ENCODE measurements at places on chromosomes 12 and 14.

GRCh38 chr12:56628671-56629458, 1.3 kb downstream of the BAZ2A start:
- peak; percentile 52 for DNase-seq

GRCh38 chr14:105358140-105358846, 40.0 kb upstream of the TEX22 start:
- DNase-seq: no peak

DNA sequence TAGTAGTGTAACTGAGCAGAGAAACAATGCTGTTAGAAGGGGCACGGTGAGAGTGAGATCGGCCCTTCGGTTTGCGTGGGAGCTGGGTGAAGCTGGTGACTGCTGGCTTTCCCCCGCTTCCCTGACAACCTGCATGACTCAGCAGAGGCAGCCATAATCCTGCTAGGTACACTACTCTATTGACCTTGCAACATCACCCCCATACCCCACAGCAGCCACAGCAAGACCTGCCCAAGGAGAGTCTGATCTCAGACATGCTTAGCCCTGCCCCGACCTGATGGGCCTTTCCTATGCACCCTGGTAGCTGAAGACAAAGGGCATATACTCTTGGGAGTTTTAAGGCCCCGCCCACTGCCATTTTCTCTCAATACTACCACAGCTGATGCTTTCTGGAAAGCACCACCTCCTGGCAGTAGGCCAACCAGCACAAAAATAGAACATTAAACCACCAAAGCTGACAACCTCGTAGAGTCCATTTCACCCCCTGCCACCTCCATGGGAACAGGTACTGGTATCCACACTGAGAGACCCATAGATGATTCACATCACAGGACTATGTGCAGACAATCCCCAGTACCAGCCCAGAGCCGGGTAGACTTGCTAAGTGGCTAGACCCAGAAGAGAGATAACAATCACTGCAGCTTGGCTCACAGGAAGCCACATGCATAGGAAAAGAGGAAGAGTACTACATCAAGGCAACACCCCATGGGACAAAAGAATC, 75.9 kb upstream of the RGS6 start:
- DNase-seq: peak; percentile 66

DNA sequence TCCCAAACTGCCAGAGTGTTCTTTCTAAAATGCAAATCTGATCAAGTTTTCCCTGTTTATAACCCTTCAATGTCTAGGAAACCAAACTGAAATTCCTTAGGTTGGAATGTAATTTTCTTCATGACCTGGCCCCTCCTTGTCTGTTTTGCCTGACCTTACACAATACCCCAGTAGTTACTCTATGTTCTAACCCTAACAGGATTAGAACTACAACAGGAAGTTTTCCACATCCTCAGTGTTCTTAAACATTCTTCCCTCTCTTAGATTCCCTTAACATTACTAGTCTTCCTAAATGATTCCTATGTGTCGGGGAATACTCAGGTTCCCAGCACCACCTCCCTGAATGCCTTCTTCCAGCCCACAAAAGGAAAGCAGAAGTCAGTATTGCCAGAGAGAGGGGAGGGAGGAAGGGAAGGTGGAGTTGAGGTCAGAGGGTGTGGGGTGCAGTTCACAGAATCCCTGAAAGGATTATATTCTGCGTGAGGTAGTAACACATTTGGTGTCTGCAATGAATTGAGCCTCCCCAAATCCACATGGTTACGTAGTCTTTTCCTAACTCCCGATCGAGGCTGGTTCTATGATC, 72.6 kb downstream of the BBS10 start:
- no peak for DNase-seq

- DNase-seq: peak; percentile 52
Measured at GRCh38 chr12:58148405-58148804, 207.0 kb downstream of the ATP23 start.
